Stomach (tissue), 19 donors: ENCODE measurements at places on chromosomes 6 and 20. TPM values are rescaled to one million over a fixed set of nuclear protein-coding genes. Genes with fewer than 3 reads are reported as not detected.
A peak's percentile ranks its signal among the peaks of the same experiment; 100 is the strongest.

DNA sequence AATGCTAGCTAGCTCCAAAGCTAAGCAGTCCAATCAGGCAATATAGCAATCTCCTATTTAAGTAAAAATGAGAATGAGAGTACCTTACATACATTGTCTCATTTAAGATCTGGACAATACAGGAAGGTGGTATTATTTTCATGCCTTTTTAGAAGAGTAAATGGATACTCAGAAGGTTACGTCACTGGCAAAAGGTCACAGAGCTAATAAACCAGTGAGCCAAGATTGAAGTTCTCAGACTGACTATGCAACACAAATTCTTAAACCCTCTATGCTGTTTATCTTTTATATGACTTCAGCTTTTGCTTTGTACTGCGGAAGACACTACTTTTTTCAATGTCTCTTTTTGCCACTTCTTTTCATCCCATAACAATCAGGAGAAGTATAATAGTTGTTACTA, 135.2 kb upstream of the PRL start:
- H3K27me3 ChIP-seq: no peaks in the 10 kb centered on the region
- no peak for DNase-seq
- no peaks in the 10 kb centered on the region for H3K4me1 ChIP-seq

GRCh38 chr6:157548635-157549467, 167.9 kb downstream of the ZDHHC14 start:
- H3K4me3 ChIP-seq: no peak overlapping the region
- DNase-seq: no peak
- H3K4me1 ChIP-seq: no peaks in the 10 kb centered on the region

DNA sequence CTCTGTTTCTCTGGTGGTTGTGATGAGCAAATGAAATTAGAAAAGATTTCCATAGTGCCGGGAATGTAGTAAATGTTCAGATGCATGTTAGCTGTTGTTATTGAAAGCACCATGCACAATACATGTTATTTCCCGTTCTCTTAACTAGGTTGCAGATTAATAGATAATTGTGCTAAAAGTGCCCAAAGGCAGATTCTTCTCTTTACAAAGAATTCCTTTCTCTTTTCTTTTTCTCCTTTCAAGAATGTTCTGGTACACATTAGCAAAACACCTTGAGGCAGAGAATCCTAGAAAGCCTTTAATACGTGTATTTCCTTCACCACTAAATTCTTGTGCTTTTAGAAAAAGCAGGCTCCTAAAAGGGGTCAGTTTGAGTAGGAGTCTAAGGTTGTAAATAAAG, 121.1 kb upstream of the ASF1A start:
- no peak for DNase-seq
- no peaks in the 10 kb centered on the region for H3K36me3 ChIP-seq
- H3K4me1 ChIP-seq: peaks cover 12% of the 10 kb centered on the region
- no peak overlapping the region for H3K4me3 ChIP-seq
- H3K27ac ChIP-seq: no peak overlapping the region

GRCh38 chr6:68728159-68728979, 93.3 kb downstream of the ADGRB3 start:
- no peak overlapping the region for H3K4me3 ChIP-seq
- H3K36me3 ChIP-seq: no peaks in the 10 kb centered on the region
- no peaks in the 10 kb centered on the region for H3K4me1 ChIP-seq
- no peaks in the 10 kb centered on the region for H3K27me3 ChIP-seq
- DNase-seq: peak; percentile 12

- peaks cover 51% of the 10 kb centered on the region for H3K4me1 ChIP-seq
- peaks cover 9% of the 10 kb centered on the region for H3K36me3 ChIP-seq
- no peaks in the 10 kb centered on the region for H3K27me3 ChIP-seq
- no peak overlapping the region for H3K4me3 ChIP-seq
- H3K27ac ChIP-seq: peak overlapping the region; percentile 36
These were observed 4.7 kb upstream of the MICAL1 start for GRCh38 chr6:109460161-109460829.

GRCh38 chr6:142853244-142854180, 91.5 kb downstream of the HIVEP2 start:
- DNase-seq: no peak
- H3K4me3 ChIP-seq: no peak overlapping the region
- peaks cover 58% of the 10 kb centered on the region for H3K4me1 ChIP-seq
- no peaks in the 10 kb centered on the region for H3K36me3 ChIP-seq

GRCh38 chr6:1912731-1913130, 303.0 kb downstream of the FOXC1 start:
- no peak for DNase-seq
- no peaks in the 10 kb centered on the region for H3K27me3 ChIP-seq
- H3K27ac ChIP-seq: no peak overlapping the region
- H3K36me3 ChIP-seq: no peaks in the 10 kb centered on the region
- no peak overlapping the region for H3K4me3 ChIP-seq

DNA sequence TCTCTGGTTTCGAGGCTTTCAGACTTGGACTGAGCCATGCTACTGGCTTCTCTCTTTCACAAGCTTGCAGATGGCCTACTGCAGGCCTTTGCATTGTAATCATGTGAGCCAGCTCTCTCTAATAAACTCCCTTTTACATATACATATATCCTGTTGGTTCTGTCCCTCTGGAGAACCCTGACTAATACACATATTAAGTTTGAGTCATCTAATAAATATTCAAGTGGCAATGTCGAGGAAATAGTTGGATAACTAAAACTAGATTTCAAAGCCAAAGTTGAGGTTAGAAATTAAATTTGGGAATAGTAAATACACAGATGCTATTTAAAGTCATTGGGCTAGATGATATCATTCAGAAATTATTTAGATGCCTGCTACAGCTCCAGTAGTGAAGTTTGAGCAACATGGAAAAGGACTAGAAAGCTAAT, 1343.4 kb downstream of the GRIK2 start:
- no peak for DNase-seq
- no peak overlapping the region for H3K27ac ChIP-seq
- no peaks in the 10 kb centered on the region for H3K36me3 ChIP-seq
- no peak overlapping the region for H3K4me3 ChIP-seq

Gene NHLRC1
- not detected for total RNA-seq

Gene DEF6
- total RNA-seq: 14.9 TPM
